ENCODE measurements at places on chromosomes 16 and 17.

DNA sequence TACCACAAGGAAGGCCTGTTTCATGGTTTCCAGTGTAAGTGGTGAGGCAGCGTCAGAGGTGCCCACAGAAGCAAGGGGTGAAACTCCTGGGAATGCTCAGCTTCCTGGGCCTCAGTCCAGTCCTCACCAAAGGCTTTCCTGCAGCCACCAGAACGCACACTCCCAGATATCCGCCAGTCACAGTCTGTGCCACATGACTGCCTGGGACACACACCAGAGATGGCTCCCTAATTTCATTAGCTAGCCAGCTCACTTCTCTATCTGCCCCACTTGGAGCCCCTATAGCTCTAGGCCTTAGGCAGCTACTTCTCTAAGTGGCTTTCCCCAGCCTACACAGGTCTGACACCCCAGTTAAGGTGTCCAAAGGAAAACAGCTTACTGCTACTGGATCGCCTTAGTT, 77.0 kb downstream of the CYTH1 start:
- no peak for DNase-seq

DNA sequence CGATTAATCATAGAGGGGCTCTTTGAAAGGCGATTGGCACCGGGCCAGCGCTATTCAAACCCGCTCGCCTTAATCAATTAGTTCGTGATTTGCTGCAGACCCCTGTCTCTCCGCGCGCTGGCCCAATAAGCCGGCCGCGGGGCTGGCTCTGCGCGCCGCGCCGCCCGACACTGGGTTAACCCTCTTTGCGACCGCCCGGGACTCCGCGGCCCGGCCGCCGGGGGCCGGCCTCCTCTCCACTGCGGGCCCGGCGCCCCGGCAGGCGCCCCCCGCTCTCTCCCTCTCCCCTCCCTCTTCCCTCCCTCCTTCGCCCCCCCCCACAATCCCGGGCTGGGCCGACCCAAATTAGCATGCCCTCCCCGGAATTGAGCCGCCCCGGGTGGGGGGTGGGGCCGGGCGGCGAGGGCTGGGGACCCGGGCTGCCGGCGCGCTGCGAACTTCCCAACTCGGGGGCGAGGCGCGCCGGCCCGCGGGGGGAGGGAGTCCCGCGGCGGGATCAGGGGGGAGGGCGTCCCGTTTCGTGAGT, 428 bp upstream of the SALL1 start:
- DNase-seq, result peak; percentile 79

DNA sequence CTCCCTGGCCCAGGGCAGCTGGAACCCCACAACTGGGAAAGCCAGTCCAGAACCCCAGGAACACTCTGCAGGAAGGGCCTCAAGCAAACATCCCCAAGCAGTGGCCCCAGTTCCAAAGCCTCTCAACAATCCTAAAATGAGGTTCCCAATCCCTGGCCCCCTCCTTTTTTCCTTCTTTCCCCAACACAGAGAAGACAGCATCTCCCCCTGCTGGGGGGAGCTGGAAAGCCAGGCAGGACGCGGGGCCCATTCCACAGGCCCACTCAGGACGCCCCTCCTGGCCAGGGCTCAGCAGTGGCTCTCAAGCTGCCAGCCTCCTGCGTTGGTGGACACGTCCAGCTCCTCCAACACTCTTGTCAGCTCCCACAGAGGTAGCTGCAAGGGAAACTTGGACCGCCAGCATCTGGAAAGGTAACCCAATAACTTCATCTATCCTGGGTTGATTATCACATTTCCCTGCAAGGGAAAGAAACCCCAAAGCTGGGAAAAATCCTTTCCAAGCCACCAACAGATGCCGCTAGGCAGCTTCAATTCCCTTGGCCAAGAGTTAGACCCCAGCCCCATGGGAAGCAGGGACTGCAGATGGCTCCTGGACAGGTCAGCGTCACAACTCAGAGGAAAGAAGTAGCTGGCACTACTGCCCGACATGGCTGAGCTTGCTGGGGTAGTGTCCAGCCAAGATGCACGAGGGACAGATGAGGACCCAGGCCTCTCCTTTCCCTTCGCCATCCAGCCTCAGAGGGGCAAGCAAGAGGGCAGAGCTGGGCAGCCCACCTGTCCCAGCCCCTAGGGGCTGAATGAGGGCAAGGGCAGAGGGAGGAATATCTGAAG, 7.6 kb downstream of the HDAC5 start:
- peak; percentile 30 for DNase-seq

GRCh38 chr17:18033442-18034099, 5.4 kb downstream of the ATPAF2 start:
- DNase-seq, result peak; percentile 79

- no peak for DNase-seq
These were observed 137.2 kb downstream of the SNX11 start for GRCh38 chr17:48244814-48245213.

- no peak for DNase-seq
These were observed 26.4 kb downstream of the DHX38 start for GRCh38 chr16:72120026-72120425.

DNA sequence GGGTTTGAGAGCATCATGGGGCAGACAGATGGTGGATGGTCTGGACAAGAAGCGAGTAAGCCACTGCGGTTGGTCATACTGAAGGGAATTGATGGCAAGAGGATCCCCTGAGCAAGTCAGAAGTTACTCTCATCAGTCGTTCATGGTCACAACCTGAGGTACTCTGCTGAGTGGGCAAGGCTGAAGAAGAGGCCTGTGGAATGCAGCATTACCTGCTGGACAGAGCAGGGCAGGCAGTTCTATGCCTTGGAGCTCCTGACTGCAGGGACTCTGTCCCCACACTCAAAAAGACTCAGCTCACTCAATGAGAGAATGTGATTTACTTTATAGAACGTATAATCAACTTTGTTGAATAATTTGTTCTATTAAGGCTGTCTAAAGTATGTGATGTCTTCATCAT, 28.3 kb downstream of the ALDH3A2 start:
- no peak for DNase-seq

- DNase-seq, result no peak
These were observed 72.4 kb downstream of the PGS1 start for GRCh38 chr17:78450696-78451345.

GRCh38 chr16:79370736-79371135, 229.8 kb downstream of the MAF start:
- no peak for DNase-seq

DNA sequence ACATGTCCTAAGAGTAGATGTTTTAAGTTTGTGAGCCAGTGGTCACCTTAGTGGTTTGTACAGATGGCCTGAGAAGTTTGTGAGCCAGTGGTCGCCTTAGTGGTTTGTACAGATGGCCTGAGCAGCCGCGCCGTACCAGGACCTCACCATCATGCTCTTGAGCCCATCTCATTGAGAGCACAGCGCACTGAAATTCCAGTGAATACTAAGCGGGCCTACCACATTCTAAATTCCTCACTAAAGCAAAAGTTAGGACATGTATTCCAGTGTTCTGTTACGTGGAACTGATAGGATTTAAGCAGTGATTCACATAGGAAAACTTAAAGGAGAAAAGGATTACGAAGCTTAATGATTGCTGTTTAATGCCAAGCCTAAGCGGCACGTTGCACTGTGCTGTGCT, 3.9 kb downstream of the USP10 start:
- no peak for DNase-seq

GRCh38 chr17:48724251-48725003, 1.4 kb downstream of the PRAC2 start:
- DNase-seq, result peak; percentile 52

DNA sequence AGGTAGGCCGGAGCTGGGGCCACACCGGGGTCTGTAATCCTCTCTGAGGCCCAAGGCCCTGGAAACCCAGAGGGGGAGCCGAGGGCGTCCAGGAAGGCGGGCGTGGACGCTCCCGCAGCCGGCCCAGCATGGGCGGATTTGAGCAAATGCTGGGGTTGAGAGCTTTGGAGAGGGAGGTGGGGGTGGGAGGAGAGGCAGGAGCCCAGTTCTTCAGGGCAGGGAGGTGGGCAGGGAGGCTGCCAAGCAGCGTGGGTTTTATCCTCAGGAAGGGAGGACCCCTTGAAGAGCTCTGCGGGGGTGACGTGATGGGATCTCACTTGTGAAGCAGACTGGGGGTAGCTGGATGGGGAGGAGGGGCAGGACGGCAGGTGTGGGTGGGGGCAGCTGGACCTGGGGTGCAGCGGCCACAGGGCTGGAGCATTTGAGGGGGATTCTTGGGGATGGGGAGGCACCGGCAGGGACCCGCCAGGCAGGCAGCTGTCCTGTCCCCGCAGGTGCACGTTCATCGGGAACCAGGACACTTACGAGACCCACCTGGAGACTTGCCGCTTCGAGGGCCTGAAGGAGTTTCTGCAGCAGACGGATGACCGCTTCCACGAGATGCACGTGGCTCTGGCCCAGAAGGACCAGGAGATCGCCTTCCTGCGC, 17.2 kb downstream of the TRAF7 start:
- no peak for DNase-seq

- DNase-seq, result peak; percentile 34
These were observed 706.5 kb downstream of the KCNJ2 start for GRCh38 chr17:70875729-70876310.

- peak; percentile 89 for DNase-seq
These were observed 110.0 kb downstream of the N4BP1 start for GRCh38 chr16:48499923-48500381.

- peak; percentile 78 for DNase-seq
These were observed 787 bp downstream of the PRKAR1A start for GRCh38 chr17:68512960-68513474.

DNA sequence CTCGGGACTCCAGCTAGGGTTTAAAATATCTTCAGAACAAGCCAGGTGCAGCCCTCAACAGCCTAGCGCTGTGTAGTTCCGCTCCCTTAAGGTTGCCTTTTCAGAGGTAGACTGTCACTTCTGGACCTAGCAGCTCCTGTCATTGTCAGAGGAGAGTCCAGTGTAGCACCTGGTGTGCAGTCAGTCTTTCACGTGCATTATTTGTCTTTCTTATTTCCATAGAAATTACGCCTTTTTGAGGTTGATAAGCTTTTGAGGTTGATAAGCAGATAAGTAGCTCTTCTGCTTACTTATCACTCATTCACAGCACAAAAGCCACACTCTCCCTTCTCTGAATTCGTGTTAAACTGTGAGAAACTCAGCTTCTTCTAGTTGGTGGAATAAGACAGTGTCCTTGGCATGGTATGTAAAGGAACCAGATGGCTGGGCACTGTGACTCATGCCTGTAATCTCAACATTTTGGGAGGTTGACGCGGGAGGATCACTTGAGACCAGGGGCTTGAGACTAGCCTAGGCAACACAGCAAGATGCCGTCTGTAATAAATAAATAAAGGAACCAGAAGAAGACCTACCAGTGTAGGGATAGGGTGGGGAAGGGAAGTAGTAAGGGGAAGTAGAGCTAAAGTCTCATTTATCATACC, 10.2 kb downstream of the EEF2K start:
- peak; percentile 64 for DNase-seq

GRCh38 chr16:73418691-73419090, 370.8 kb upstream of the ZFHX3 start:
- peak; percentile 53 for DNase-seq

- no peak for DNase-seq
These were observed 20.1 kb upstream of the SLC46A1 start for GRCh38 chr17:28426081-28426519.

Measured in fibroblast of gingiva (primary cell).